ENCODE measurements at places on chromosomes 7 and 10.

DNA sequence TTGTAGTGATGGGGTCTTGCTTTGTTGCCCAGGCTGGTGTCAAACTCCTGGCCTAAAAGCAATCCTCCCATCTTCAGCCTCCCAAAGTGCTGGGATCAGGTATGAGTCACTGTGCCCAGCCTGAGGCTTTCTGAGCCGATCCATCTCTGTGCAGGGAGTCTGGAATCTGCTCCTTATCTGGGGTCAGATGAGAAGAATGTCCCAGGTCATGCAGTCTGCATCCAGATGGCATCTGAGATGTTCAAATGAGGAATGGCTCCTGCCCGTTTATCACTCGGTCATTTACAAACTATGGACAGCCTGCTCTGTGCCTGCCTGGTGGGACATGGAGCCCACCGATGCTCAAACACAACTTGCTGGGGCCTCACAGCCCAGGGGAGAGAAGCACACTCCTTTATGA is 11.1 kb upstream of the SLC18A3 start:
- H3K27me3 ChIP-seq: peaks cover 31% of the 10 kb centered on the region
- H3K4me1 ChIP-seq: no peaks in the 10 kb centered on the region
- no peak overlapping the region for H3K27ac ChIP-seq
- no peaks in the 10 kb centered on the region for H3K36me3 ChIP-seq
- DNase-seq: no peak
- no peak overlapping the region for H3K4me3 ChIP-seq

- H3K4me3 ChIP-seq: no peak overlapping the region
- DNase-seq: no peak
- no peak overlapping the region for H3K27ac ChIP-seq
- H3K27me3 ChIP-seq: no peaks in the 10 kb centered on the region
- H3K36me3 ChIP-seq: no peaks in the 10 kb centered on the region
- H3K4me1 ChIP-seq: no peaks in the 10 kb centered on the region
Measured at GRCh38 chr7:11841657-11842056, 9.7 kb upstream of the THSD7A start.

GRCh38 chr7:40197527-40197926 is 62.7 kb downstream of the SUGCT start:
- H3K4me3 ChIP-seq: no peak overlapping the region
- no peak for DNase-seq
- no peaks in the 10 kb centered on the region for H3K36me3 ChIP-seq

GRCh38 chr7:35802102-35802466 is 1.2 kb downstream of the SEPTIN7 start:
- H3K27me3 ChIP-seq: no peaks in the 10 kb centered on the region
- H3K27ac ChIP-seq: peak overlapping the region; percentile 99
- H3K4me3 ChIP-seq: peak overlapping the region; percentile 99
- H3K4me1 ChIP-seq: peaks cover 55% of the 10 kb centered on the region

DNA sequence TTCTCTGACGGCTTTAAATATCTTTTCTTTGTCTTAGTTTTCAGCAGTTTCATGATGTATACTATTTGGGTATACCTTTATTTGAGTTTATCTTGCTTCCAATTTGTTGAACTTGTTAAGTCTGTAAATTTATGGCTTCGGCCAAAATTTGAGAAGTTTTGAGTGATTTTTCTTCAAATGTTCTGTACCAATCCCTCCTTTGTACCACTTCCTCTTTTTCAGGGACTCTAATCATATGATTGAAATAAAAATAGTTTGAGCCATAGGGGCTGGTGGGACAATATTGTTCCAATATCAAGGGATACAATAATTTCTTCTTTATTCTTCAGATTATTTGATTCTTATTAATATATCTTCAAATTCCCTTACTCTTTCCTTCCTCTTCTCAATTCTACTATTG is 43.1 kb upstream of the CTTNBP2 start:
- H3K4me1 ChIP-seq: no peaks in the 10 kb centered on the region
- H3K27me3 ChIP-seq: no peaks in the 10 kb centered on the region
- no peak overlapping the region for H3K4me3 ChIP-seq
- no peak overlapping the region for H3K27ac ChIP-seq
- no peak for DNase-seq

GRCh38 chr10:62543571-62544355 is 169.6 kb downstream of the ZNF365 start:
- H3K27ac ChIP-seq: peak overlapping the region; percentile 10
- H3K4me1 ChIP-seq: peaks cover 4% of the 10 kb centered on the region
- no peak overlapping the region for H3K4me3 ChIP-seq
- H3K36me3 ChIP-seq: no peaks in the 10 kb centered on the region
- H3K27me3 ChIP-seq: peaks cover 6% of the 10 kb centered on the region
- DNase-seq: no peak

- DNase-seq: peak; percentile 7
- peaks cover 6% of the 10 kb centered on the region for H3K27me3 ChIP-seq
- no peaks in the 10 kb centered on the region for H3K36me3 ChIP-seq
- peaks cover 7% of the 10 kb centered on the region for H3K4me1 ChIP-seq
Measured at GRCh38 chr10:7107285-7107684, 303.5 kb downstream of the SFMBT2 start.

- no peak overlapping the region for H3K4me3 ChIP-seq
- no peak for DNase-seq
- H3K27me3 ChIP-seq: no peaks in the 10 kb centered on the region
- H3K27ac ChIP-seq: no peak overlapping the region
- H3K4me1 ChIP-seq: no peaks in the 10 kb centered on the region
Measured at GRCh38 chr7:80259-81067, 111.9 kb upstream of the FAM20C start.

DNA sequence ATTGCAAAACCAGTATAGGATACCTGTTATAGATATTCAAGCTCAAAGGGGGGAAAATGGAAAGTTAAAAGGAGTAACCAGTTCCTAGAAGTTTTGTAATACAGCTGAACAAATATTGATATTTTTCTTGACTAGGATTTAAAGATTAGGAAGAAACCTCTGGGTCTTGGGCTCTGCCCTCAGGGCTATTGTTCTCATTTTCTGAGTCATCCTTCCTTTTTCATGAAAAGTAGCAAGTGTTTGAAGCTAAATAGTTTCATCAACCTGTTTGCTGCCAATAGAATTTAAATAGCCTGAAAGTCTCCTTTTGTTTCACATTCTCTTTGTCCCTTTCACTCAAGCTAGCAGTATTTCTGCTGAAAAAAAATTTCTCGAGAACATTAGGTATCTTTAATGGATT is 1061.1 kb upstream of the GHITM start:
- DNase-seq: no peak
- no peak overlapping the region for H3K4me3 ChIP-seq
- no peaks in the 10 kb centered on the region for H3K27me3 ChIP-seq
- no peak overlapping the region for H3K27ac ChIP-seq
- no peaks in the 10 kb centered on the region for H3K4me1 ChIP-seq

GRCh38 chr7:26681819-26682418 is 182.5 kb downstream of the SKAP2 start:
- H3K4me3 ChIP-seq: no peak overlapping the region
- DNase-seq: peak; percentile 14
- H3K27ac ChIP-seq: no peak overlapping the region
- H3K4me1 ChIP-seq: no peaks in the 10 kb centered on the region
- no peaks in the 10 kb centered on the region for H3K36me3 ChIP-seq

DNA sequence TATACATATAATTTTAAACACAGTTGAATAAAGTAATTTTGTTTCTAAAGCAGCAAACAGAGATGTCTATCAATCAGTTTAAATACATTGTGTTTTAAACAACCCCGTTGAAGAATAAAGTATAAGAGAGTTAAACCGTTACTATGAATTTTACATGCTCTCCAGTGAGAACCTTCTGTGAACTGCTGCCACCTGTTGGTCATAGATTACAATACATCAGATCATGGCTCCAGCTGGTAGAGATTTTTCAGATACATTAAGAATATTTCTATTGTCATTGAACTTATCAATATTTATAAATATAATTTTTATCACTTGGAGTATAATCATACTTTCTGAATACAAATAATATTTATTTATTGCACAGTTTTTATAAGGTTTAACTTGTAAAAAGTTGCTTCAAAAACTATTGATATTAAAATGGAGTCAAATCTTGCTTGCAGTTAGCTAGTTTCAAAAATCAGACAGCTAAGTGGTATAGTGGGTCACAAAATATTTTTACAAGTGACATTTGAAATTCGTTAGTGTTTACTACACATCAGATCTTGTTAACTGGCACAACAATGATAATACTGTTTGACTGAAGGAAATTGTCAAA is 561.2 kb upstream of the PHF14 start:
- H3K27me3 ChIP-seq: no peaks in the 10 kb centered on the region
- no peak overlapping the region for H3K27ac ChIP-seq
- no peaks in the 10 kb centered on the region for H3K36me3 ChIP-seq
- H3K4me3 ChIP-seq: no peak overlapping the region
- no peak for DNase-seq

All from activated T-cell treated with anti-CD3 and anti-CD28 coated beads, Interleukin-2, amount 50 U/mL, for 72 hours (primary cell).